Muscle of back (tissue), 13 donors: ENCODE measurements at places on chromosomes 11 and 22. TPM values are rescaled to one million over a fixed set of nuclear protein-coding genes. Genes with fewer than 3 reads are reported as not detected.

PKNOX2 gene
- 21.6 TPM for polyA plus RNA-seq

KRTAP5-7 gene
- not detected for polyA plus RNA-seq

SLC22A24 gene
- polyA plus RNA-seq, result not detected

MUC2 gene
- 0.05 TPM for polyA plus RNA-seq

TEX12 gene
- not detected for polyA plus RNA-seq

SPTBN2 gene
- 6.4 TPM for polyA plus RNA-seq

GRCh38 chr11:126345759-126346585 is 9.5 kb upstream of the ST3GAL4 start:
- DNase-seq, result peak; percentile 64

- DNase-seq, result no peak
Measured at GRCh38 chr11:11681536-11681935, 59.7 kb upstream of the GALNT18 start.

- no peak for DNase-seq
Measured at GRCh38 chr22:21796863-21797262, 61.3 kb upstream of the YPEL1 start.

DNA sequence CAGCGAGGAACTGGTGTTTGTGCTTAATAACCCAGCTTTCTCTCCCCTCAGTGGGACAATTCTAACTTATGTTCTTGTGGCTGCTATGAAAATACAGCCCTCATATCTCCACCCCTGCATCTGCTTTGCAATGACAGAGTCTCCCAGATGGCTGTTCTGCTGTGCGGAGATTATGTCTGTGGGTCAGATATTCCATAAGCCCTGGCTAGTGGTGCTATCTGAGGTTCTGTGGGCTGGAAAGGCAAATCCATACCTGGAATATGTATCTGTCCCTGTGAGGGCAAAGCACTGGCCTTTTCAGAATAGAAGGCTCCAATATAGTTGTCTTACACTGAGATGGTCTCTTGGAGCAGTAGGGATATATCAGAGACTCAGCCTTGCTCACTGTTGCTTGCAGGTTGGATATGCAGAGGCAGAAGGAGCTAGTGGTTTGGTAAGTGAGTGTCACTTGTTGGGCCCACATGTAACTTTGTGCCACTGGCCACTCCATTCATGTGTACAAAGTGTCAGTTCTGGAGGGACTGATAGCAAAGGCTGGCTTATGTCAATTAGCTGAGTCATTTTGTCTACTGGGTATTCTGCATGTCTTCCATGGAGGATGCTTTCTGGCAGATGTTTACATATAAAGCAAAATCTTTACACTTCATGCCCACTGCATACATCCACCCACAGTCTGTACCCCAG is 246.6 kb downstream of the FAM76B start:
- DNase-seq, result no peak

- no peak for DNase-seq
Measured at GRCh38 chr11:1129611-1130160, 28.1 kb upstream of the MUC5AC start.

DNA sequence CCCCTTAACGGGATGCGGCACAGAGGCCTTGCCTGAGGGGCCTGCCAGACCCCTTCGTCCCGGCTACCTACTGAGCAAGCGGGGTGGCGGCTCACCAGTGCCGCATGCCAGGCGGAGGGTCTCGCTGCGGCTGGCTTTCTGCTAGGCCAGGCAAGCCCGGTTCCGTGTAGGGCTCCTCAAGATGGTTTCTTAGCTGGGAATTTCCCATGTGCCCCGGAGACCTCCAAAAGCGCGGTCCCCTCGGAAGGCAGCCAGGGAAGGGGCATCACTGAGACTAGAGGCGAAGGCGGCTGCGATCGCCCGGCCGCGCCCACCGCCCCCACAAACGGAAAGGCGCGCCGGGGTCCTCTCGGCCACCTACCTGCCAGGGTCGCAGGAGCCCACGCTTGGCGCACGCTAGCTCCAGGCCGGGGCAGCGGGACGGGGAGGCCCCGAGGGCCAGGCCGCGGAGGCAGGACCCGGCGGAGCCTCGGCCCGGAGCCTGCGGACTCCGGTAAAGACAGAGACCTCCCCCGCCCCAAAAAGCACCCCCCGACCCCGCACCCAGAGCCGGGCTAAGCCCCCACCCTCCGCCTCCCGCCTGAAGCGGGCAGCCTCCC is 23.8 kb downstream of the MICAL3 start:
- DNase-seq, result peak; percentile 76

- peak; percentile 76 for DNase-seq
Measured at GRCh38 chr11:86174101-86175046, 70.2 kb upstream of the EED start.

GRCh38 chr11:86459682-86460460 is 85.2 kb downstream of the CCDC81 start:
- DNase-seq, result peak; percentile 88

DNA sequence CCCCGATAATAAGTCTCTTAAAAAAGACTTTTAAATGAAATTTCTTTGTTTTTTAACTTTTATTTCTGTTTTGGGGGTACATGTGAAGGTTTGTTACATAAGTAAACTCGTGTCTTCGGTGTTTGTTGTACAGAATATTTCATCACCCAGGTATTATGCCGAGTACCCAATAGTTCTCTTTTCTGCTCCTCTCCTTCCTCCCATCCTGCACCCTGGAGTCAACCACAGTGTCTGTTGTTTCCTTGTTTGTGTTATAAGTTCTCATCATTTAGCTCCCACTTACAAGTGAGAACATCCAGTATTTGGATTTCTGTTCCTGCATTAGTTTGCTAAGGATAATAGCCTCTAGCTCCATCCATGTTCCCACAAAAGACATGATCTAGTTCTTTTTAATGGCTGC is 1.6 kb upstream of the GSTP1 start:
- DNase-seq, result no peak

DNA sequence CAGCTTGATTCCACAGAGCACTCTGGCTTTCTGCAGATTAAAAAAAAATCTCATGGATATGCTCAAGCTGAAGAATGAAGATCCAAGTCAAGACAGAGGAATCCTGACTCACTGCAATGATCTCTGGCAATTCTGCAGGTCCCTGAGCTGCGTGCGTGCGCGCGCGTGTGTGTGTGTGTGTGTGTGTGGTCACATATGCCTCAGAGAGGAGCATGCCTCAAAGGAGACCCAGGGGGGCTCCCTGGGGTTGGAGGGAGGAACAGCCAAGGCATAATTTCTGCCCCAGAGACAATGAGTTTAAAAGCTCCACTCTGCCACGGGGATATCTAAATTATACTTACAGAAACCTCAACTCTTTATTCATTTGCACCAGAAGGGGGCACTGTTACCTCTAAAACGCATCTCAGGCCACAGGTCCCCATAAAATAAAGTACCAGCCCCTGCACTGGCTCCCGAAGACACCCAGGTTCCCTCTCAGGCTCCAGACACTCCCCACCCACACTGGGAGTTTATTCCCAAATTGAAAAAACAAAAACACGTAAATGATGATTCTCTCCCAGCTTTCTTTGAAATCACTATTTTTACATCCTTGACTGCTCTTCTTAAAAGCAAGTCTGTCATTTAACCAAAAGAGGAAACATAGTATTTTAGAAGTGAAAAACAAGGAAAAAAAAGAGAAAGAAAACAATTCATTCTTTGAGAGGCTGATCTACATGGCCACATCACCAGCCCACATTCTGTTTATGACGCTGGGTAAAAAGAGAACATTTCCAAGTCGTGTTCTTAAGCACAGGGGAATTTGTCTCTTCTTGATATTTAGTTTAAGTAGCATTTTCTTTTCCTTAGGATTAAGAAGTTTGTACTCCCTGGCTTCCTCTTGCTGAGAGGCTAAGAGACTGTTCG is 401.0 kb downstream of the LARGE1 start:
- peak; percentile 75 for DNase-seq

DNA sequence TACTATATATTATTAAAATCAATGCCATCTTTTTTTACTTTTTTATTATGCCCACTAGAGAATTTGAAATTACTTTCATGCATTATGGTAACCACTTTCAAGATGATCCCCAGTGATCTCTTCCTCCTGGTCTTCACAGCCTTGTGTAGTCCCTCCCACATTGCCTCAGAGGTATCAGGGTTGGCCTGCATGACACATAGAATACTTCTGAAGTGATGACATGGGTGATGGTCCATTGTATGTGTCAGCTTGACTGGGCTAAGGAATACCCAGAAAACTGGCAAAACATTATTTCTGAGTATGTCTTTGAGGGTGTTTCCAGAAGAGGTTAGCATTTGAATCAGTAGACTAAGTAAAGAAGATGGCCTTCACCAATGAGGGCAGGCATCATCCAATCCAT is 14.2 kb upstream of the ISX start:
- DNase-seq, result no peak

- no peak for DNase-seq
Measured at GRCh38 chr11:36019722-36020121, 75.9 kb downstream of the LDLRAD3 start.

- no peak for DNase-seq
Measured at GRCh38 chr11:116689413-116690127, 83.2 kb downstream of the BUD13 start.

GRCh38 chr11:93159721-93160120 is 38.1 kb downstream of the SLC36A4 start:
- no peak for DNase-seq

DNA sequence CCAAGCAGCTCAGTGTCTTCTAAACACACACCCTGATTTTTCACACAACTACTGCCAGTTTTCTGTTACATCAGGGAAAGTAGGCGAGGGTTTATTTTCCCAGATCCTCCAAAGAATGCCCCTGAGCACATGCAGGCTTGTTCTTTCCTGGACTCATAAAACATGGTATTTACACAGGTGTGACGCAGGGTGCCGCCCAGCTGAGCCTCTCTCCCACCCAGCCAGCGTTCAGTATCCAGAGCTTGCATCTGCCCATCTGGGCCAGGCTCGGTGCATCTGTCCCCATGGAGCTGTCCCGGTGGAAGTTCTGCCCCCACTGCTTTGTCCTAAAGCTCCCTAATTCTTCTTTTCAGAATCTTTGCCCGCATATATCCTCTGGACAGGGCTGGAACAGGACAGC is 44.8 kb upstream of the ISX start:
- no peak for DNase-seq
